ENCODE measurements at places on chromosomes 7 and 10.

DNA sequence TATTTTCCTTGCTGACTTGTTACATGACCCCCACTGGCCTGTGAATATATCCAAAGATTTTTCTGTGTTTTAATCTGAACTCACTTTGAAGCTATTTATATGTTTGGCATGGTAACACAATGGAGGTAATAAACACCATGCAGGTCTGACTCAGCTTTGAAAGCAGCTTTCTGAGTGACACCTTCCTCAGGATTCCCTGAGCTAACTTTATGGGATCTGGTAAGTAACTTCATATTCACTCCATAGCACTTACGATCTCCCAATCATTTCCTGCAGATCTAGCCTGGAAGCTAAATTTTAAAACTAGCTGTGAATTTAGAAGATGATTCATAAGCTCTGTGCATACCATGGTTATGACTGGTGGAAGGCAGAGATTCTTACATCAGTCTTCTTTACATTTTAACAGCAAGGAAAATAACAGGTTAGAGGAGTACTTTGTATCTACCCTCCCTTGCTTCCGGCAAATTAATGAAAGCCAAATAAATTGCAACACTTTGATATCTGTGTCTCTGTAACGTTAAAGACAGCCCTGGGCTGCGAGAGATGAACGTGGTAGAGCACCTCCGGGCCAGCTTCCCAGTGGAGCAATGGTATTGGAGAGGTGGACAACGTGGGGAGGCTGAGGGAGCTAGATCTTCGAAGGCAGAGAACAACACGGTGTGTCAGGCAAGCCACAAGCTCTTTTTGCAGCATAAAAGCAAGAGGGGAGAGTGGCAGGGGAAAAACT is 170.2 kb upstream of the KLF14 start:
- no peak for ATAC-seq

DNA sequence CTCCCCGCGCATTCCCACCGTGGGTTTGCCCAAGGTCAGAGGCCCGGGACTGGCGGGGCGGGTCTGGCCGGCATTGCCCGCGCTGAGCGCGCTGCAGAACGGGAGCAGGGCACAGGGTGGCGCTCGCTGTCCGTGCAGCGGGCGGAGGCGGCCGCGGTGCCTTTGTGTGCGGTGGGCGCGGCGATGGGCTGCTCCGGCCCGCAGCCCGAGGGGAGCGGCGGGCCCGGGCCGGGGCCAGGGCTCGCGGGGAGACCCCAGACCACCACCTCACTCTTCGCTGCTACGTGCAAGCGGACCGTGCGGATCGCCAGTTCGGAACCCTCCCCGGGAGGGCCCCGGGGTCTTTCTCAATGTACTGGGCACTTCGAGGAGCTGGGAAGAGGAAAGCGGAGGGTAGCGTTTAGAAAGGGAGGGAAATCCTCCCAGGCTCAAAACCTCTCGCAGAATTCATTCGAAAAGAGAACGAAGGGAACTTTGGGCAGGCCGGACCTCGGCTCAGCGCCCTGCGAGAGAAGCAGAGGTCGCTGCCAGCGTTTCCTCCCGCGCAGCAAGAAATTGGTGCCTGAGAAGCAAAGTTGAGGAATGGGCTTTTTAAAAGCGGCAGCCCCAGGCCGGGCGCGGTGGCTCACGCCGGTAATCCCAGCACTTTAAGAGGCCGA is 8.5 kb downstream of the SP8 start:
- ATAC-seq: no peak

- ATAC-seq: no peak
Observed at GRCh38 chr7:95558864-95559263, 37.5 kb downstream of the PDK4 start.

GRCh38 chr7:88268858-88269257 is 37.8 kb downstream of the STEAP4 start:
- ATAC-seq: no peak

DNA sequence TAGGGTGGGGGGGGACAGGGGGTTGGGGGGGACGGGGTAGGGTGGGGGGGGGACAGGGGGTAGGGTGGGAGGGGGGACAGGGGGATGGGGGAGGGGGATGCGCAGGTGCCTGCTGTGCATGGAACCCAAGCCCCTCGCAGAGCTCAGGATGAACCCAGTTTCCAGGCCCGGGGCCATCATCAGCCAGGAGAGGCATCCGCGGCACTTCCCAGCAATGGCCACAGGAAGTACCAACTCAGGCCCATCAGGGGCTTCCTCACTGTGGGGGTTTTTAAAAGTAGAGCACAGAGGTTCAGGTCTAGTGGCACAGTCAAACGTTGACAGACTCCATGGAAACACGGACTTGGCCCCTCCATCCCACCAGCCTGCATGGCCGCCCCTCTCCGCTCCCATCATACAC is 172.7 kb downstream of the DIP2C start:
- ATAC-seq: no peak

- peak; percentile 96 for ATAC-seq
Observed at GRCh38 chr10:110671788-110672579, 27.8 kb downstream of the RBM20 start.

GRCh38 chr7:90225181-90225580 is 13.6 kb downstream of the STEAP2 start:
- no peak for ATAC-seq

DNA sequence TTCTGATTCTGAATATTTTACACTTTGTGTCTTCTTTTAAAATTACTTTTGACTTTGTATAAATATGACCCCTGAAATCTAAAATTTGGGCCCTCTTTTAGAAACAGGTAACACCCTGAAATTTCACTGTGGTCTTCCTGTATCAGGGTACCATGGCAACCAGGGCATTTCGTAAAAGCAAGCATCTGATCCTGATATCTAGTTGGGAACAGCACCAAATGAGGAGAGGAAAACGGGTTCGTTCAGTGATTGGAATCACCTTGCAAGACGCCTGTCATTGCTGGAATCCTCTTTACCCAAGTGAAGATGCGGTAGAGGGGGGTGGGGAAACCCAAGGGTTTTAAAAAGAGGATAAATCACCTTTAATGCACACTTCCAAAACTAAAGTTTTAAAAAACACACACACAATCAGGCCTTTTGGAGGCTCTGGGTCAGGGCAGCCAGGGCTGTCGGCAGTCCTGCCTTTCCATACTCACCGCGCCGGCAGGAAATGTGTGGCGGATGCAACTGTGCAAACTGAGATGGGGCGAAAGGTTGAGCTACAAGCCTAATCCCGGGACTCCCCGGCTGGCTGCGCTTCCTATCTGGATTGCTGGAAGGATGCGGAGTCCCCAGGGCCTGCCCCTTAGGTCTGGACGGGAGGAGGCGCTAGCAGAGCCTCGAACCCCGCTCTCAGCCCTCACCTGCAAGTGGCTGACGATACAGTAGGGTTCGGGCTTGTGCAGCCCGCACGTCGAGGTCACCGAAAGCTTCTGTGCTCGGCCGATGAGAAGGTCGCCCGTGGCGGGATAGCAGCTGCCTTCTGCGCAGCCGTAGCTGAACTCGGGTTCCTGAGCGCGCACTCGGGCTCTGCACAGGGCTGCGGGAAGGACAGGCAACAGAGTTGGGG is 1.8 kb downstream of the LAMB1 start:
- ATAC-seq: no peak

GRCh38 chr7:115748123-115748738 is 282.3 kb downstream of the TFEC start:
- no peak for ATAC-seq

DNA sequence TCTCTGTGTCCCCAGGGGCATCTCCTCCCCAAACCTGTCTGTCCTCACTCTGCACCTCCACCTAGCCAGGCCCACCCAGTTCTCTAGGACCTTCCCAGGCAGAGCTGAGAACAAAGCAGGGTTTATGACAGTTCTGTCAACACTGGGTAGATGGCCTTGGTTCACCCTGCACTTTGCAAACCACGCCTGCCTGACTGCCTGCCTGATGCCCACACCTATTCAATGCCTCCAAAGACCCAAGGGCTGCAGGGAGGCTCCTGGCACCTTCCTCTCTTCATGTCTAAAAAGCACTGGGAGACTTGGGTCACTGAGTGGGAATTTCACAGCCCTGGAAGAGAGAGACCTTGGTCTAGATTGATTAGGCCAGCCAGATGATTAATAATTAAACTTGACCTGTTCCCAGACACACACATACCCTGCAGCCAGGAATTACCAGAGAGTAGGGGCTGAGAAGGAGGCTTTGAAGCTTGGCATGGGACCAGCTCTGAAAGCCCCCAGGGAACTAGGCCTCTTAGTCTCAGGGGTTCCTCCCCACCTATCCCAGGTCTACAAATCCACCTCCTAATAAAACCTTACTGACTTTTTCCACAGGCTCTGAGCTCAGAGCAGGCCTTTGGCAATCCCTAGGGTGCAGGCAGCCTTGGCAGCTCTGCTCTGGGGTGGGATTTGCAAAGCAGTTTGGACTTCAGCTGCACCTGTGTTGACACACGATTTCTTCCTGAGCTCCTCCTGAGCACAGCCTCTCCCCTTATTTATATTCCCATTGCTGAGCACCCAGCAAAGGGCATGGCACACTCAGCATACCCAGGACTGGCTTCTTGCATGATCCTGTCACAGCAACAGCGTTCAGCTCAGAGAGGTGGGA is 25.7 kb upstream of the PDCD4 start:
- no peak for ATAC-seq

DNA sequence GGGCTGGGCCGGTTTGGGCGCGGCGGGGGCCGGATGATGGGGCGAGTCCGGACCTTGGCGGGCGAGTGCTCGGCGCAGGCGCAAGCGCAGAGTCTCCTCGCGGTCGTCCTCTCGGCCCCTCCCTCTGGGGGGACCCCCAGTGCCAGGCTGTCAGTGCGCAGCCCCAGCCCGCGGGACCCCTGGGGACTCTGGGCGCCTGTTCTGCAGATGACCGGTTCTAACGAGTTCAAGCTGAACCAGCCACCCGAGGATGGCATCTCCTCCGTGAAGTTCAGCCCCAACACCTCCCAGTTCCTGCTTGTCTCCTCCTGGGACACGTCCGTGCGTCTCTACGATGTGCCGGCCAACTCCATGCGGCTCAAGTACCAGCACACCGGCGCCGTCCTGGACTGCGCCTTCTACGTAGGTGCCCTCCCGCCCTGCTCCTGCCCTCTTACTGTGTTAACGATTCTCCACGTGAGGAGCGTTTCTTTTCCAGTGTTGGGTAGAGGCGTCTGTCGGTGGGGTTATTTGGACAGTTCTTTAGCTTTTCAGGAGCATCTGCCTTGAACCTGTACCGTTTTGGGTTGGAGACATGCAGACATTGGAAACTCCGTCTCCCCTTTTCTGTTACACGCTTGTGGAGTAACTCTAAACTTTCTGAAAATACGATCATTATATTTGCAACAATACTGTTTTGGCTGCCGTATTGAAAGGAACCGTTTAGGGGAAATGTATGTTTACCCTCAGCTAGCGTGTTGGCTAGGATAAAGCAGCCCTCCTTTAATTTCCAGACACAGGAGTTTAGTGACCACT is 706 bp downstream of the BUB3 start:
- peak; percentile 78 for ATAC-seq

GRCh38 chr7:134068670-134069069 is 58.5 kb upstream of the LRGUK start:
- no peak for ATAC-seq

GRCh38 chr10:111177379-111177778 is 100.5 kb downstream of the ADRA2A start:
- no peak for ATAC-seq

DNA sequence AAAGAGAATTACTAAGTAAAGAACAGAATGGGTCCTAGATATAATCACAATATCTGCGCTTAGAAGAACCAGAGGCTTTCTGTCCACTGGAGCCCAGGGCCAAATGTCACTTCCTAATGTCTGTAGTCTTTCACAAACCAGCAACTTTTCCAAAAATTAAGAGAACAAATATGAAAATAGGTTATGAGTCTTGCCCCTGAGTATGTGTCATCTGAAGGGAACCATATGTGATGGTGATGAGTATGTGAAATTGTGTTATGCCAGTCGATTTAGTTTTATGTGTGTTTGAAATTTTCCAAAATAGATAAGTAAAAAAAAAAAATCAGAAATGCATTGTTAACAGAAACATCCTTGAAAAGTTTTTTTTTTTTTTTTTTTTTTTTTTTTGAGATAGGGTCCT is 15.4 kb upstream of the HTR5A start:
- no peak for ATAC-seq

DNA sequence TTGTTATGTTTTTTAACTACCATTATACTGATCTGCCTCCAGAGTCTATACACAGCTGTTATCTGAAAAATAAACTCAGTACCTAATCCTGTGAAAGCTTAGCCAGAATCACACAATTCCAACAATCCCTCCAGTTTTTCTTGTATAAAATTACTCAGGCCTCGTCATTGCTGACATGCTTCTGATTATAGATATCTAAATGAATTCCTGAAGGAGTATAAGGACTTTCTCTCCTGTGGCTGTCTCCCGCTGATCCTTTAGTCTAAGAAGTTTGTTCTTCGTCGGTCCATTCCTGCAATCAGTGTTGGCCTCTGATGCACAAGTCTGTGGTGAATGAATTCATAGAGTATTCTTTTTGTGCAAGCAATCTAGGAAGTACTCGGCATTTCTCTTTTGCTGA is 288.9 kb upstream of the SEMA3C start:
- no peak for ATAC-seq

DNA sequence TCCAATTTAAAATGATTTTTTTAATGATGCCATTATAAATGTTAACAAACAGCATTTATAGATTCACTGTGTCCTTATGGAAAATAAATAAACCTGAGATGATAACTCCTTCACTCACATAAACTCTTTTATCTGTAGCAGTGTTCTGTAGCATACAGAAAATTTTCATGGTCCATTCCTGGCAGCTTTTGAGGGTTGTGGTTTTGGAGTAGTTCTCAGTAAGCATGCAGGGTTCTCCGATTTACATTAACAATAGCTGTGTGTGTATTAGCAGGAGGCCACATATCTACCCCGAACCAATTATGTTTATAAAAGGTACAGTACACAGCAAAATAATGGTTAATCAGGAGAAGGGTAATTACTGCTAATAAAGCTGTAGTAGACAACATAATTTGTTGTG is 162.7 kb downstream of the CDCA7L start:
- ATAC-seq: no peak

DNA sequence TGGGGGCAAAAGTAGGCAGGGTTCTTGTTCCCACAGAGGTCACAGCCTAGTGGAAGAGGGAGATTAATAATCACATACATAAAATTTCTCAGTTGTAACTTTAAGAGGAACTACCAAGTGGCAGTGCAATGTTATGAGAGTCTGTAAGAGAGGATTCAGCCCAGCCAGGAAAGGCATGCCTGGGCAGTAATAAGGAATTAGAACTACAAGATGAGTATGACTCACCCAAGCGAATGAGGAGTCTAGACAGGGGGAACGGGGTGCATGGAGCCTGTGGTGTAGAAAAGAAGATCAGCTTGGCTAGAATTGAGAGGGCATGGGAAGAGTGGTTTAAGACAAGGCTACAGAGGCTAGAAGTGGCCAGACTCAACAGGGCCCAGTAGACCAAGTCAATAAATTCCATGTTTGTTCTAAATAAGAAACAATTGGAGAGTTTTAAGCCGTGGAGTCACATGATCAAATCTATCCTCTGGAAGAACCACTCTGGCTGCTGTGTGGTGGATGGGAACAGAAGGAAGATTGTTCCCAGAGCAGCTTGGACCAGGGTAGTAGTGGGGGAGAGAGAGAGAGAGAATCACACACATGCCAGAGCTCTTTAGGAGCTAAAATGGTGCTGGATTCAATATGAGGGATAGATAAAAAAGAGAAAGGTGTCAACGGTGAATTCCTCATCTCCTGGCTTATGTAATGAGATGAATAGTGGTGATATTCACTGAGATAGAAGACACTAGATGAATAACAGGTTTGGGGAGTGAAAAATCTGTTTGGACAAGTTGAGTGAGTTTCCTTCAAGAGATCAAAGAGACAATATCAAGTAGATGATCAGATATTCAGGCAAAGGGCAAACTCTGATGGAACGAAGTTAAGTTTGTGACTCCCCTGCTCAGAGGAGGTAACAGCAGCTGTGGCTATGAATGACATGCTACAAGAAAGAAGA is 265.1 kb downstream of the FGFR2 start:
- no peak for ATAC-seq
